ENCODE measurements at places on chromosomes 11 and 22.

GRCh38 chr11:116990061-116990473 lies 108.2 kb downstream of the SIK3 start:
- no peak for DNase-seq

GRCh38 chr22:26891429-26891828 lies 234.0 kb downstream of the MIAT start:
- no peak for DNase-seq

DNA sequence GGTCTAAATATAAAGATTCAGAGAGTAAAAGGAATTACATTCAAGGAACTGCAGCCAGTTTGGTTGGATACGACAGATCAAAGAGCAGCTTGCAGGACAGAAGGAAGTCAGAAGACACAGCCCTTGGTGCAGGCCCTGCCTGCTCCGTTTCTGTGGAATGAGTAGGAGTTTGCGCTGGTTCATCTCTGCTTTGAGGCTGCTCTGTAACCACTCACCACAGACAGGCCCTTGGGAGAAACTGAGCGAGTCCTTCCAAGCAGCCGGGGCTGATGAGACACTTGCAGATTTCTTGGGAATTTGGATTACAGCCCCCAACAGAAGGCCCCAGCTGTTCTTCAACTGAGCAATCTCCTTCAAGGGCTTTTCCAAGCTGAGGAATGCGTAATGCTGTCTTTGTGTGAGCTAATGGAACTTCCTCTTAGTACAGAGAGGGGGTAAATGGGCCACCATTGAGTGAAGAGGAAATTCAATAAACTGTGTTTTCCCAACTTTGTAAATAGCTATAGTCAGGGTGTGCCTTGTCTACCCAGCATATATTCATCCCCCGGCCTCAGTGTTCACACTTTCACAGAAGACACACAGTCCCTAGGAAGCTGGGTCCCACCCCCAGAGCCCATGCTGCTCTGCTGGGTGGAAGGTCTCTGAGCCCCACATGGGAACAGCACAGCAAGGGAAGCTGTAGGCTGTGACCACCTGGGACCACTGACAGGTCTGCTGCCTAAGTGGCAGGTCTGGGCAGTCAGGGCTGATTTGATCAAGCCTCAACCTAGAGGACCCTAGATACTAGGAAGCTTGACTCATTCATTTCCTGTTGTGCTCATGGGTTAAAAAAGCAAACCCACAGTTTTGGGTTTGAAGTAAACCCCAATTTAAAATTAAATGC lies 16.6 kb downstream of the IL10RA start:
- peak; percentile 91 for DNase-seq

- DNase-seq, result no peak
Measured at GRCh38 chr11:127412722-127413380, 412.3 kb upstream of the KIRREL3 start.

DNA sequence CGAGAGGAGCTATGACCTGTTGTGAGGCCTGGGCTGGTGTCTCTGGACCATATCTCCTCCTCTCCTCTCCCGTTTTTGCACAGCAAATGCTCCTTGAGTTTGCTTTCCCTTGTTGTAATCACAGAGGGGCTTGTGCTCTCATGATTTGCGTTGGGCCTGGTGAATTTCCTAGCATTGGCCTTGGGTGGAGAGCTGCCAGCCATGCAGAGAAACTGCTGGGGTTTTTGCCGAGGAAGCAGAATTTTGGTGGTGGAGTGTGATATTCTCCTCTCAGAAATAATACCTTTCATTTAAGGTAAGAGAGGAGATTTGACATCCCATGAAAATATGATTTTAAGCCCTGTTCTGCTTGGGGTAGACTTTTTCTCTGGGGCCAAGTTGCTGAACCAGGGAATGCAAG lies 175.7 kb upstream of the CADM1 start:
- DNase-seq, result no peak

GRCh38 chr11:121636081-121636799 lies 183.5 kb upstream of the SORL1-AS1 start:
- DNase-seq, result no peak

- no peak for DNase-seq
Measured at GRCh38 chr11:41145420-41145819, 314.0 kb downstream of the LRRC4C start.

- DNase-seq, result no peak
Measured at GRCh38 chr11:43581370-43582023, 99.0 kb upstream of the HSD17B12 start.

GRCh38 chr22:33110562-33111163 lies 52.5 kb upstream of the SYN3 start:
- DNase-seq, result no peak

- DNase-seq, result no peak
Measured at GRCh38 chr11:113894421-113894996, 10.1 kb upstream of the HTR3B start.

DNA sequence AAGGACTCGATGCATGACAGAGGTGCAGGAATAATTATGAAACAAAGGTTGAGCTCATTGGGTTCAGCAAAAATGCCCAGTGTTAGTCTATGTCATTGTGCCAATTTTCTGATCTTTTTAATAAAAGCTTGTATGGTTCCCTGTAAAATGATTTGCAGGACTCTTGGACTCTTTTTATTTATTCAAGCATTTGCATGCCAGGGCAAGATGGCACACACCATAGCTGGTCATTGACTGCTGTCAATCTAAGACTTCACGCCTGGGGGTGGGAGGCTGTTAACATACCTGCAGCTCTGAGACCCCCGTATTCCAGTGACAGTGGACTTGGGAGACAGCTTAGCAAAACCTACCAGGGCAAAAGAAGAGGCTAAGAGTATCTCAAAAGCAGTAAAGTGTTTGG lies 32.0 kb upstream of the ANO1 start:
- no peak for DNase-seq

- DNase-seq, result peak; percentile 54
Measured at GRCh38 chr11:6531267-6531752, 34.2 kb downstream of the DNHD1 start.

- DNase-seq, result no peak
Measured at GRCh38 chr11:61027141-61027840, 55.8 kb downstream of the CD6 start.
